ENCODE measurements at places on chromosomes 3 and 15.

- no peak for DNase-seq
Observed at GRCh38 chr3:75089841-75090240, 475.4 kb upstream of the CNTN3 start.

DNA sequence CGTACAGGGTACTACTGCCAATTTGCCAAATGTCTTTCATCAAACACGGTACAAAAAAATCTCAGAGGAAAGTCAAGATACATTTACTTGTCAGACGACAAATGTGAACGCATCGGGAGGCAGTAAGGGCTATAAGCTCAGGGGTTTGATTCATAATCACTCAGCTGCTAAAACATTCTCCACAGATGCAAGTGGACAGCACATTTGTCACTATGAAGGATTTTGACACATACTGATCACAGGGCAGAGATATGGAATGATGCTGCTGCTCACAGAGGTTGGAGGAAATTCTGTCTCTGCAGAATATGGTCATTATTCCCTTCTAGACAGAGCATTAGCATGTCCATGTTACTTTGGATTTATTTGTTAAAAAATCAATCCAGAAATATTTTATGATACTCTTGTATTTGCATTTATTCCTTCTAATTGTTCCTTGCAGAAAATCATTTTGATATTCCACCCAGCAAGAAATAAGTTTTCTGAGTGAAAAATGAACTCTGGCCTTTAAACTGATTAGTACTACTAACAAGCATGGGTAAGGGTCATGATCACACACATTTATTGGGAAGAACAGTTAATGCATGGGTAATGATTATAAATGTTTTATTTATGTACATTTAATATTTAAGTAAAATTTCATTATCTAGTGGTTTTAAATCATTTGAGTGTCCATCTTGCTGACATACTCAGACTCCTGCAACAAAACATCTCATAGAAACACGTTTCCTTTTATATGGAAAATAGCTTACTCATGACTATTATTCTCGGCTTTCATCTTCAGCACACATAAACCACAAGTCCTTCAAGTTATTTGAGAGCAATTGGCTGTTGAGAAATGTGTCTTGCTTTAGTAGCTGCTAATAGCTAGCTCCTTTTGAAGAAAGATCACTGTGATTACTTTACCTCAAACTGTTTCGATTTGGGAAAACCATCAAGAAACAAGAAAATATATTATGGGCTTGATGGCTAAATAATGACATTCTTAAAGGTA, 559.3 kb downstream of the MECOM start:
- no peak for DNase-seq

GRCh38 chr15:76147906-76148570, 88.3 kb downstream of the TMEM266 start:
- DNase-seq: peak; percentile 91

DNA sequence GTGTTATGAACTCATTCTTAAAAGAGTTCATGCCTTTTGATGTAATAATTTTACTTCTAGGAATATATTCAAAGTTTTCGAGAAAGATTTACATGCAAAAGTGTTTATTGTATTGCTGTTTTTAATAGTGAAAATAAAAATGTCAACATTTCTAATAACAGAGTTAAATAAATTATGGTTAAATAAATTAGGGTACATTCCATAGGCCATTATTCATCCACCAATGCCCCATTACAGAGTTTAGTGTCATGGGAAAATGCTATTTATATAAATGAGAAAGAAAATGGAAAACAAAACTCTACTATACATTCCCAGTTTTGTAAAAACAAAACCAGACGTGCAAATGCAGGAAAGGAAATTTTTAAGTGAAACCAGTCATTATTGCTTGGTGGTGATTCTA, 538.1 kb upstream of the TBL1XR1 start:
- no peak for DNase-seq

DNA sequence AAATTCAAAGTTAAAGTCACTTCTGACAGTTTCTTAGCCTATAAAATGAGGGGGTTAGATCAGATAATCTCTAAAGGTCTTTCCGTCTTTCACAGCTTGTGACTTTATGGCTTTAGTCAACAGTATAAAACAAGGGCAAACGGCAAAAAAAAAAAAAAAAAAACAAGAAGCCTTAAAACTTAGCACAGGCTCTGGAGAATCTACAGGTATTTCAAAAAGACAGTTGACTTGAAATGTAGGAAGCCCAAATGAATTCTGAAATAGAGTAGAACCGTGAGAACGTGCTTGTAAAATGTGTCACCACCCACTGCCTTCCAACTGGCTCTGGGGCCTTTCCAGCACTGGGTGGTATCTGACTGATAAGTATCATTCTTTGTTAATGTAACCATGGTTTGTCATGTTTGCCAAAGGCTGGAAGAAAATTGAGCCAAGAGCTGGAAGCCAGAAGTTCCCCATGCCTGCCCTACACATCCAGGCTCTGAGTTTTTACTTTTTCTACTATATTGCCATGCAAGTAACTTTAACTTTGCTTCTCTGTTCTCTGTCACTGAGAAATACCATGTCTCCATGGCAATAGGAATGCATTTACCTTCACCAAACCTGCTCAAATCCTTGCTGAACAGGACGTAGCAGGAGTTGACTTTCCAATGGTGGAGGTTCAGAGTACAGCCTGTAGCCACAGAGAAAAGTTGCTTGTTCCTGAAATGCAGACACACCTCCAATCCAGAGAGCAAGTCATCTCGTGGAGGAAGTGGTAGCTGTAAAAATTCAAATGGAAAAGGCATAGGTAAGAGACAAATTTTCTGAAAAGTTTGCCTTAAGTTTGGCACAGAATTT, 35.8 kb upstream of the THSD4 start:
- DNase-seq: no peak

GRCh38 chr3:82643948-82644347, 882.5 kb upstream of the GBE1 start:
- DNase-seq: peak; percentile 17
